ENCODE measurements at places on chromosomes 11 and 22.

DNA sequence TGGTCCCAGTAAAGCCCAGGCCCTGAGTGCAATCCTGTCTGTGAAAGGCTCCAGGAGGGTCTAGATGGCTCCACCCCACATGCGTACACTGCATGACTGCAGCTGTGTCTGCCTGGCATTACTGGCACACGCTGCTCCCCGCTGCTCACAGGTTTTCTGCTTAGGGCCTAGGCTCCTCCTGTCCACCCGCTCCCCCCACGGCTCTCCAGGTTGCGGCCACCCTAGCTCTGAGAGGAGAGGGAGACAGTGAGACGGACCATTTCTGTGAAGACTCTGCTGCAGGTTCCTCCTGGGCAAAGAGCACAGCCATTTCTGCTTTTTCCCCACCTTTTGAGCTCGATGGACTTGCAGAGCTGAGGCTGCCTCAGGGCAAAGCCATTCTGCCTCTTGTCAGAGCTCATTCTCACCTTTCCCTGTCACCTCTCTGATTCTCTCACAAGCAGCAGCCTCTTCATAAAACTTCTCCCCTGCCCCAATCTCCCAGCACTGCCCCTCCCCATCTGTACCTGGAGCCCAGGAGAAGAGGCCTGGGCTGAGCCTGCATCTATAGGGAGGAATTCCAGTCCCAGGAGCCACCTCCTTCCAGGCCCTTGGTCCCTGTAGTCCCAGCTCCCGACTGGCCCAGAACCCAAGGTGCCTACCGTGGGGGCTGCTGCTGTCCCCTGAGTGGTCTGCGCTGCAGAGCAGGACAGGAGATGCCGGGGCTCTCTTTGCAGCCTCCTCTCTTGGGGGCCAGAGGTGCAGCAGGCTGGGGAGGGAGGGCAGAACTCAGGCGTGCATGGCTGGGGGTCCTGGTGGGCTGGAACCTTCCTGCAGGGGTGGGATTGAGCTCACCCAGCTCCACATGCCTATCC, 433.7 kb upstream of the B3GAT1 start:
- no peak for DNase-seq

DNA sequence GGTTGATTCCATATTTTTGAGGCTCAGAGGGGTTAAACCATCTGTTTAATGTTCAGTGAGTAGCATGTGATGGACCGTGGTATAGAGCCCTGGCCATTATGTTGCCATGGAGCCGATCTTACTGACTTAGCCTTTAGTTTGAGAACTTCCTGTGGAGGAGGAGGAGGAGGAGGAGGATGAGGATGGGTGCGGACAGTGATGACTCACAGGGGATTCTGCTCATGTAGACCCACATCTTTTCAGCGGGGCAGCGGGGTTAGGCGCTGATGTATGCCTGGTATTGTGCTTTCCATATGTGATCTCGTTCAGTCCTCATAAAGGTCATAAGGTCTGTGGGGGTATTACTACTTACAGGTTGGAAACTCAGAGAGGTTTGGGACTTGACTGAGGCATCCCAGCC, 13.9 kb downstream of the STX3 start:
- no peak for DNase-seq

GRCh38 chr11:57599381-57599780, 1.9 kb downstream of the SERPING1 start:
- DNase-seq = no peak

DNA sequence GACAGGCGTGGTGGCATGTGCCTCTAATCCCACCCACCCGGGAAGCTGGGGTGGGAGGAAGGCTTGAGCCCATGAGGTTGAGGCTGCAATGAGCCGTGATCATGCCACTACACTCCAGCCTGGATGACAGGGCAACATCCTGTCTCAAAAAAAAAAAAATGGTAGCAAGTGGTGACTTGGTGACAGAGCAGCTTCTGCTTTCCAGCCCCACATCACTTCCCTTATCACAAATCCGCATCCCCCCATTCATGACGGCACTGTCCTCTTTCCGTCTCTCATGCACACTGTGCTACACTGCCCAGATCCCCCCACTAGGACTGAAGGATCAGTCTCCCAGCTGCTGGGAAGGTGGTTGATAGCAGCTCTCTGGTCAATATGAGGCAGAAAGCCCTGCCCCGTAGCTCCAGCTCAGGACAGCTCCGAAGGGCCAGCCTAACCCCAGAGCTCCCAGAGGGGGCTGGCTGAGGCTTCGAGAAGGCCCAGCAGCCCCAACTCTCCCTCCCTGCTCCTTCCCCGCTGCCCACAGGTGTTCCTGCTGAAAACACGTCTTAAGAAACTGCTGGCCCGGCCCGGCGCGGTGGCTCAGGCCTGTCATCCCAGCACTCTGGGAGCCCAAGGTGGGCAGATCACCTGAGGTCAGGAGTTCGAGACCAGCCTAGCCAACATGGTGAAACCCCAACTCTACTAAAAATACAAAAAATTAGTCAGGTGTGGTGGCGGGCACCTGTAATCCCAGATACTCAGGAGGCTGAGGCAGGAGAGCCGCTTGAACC, 15.9 kb downstream of the PGA5 start:
- DNase-seq = no peak

GRCh38 chr22:24188705-24189248, 7.5 kb downstream of the SUSD2 start:
- DNase-seq = no peak

GRCh38 chr11:45560155-45560912, 105.1 kb downstream of the CHST1 start:
- no peak for DNase-seq

- no peak for DNase-seq
Measured at GRCh38 chr11:65859812-65860277, 388 bp upstream of the MUS81 start.

DNA sequence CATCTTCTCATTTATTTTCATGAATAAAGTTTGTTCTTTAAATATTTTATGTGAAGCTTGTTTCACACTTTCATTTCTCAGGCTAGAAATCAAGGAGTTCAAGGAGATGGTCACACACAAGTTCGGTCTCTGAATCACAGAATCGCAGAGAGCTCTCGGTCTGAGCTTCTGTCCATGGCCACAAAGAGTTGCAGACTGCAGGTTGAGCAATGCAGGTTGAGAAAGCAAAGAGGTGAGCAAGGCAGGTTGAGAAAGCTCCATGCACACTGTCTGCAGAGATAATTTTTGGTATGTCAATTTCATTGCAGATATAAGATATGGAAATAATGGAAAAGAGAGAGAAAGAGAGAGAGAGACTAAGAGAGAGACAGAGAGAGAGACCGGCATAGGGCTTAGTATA, 32.9 kb upstream of the VWA5A start:
- no peak for DNase-seq

DNA sequence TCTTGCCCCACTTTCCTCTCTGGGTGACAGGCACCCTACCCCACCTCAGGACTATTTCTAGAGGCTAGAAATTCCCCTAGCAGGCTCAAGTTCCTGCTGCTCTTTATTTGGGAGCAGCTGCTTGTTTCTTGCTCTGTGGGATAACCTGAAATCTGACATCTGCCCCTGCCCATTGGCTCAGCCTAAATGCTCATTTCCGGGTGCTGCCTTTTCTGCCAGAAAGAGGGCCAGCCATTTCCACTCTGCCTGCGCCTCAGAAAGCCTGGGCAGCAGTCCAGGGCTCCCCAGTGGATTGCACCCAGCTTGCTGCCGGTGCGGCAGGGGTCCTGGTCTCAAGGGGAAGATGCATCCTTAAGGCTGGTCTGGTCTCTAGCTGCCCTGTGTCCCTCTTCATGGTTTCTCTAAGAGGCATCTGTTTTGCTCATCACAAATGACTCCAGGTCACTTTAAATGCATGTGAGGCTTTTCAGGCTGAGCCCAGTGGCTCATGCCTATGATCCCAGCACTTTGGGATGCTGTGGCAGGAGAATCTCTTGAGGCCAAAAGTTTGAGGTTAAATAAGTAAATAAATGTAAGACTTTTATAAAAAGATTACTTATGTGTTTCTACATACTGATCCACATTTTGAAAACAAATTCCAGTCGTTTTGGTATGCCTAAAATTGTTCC, 10.3 kb upstream of the PNPLA5 start:
- DNase-seq = peak; percentile 94

- DNase-seq = no peak
Measured at GRCh38 chr11:118437208-118438125, 1.2 kb downstream of the KMT2A start.

DNA sequence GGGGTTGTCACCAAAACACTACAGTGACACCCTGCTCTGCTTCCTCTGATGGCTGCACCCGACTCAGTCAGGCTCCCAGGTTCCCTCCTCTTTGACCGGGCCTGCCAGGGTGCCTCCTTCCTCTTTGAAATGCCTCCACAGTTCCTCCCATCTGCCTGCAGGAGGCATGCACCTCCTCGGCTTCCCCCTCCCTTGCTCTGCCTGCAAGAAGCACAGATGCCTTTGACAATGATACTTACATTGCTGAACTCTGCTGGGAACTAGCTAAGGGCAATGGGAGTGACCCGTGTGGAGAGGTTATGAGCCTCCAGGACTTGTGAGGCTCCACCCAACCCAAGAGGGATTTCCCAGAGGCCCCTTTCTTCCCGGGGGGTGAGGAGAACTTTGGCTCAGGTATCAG, 674.1 kb downstream of the OPCML start:
- peak; percentile 16 for DNase-seq

DNA sequence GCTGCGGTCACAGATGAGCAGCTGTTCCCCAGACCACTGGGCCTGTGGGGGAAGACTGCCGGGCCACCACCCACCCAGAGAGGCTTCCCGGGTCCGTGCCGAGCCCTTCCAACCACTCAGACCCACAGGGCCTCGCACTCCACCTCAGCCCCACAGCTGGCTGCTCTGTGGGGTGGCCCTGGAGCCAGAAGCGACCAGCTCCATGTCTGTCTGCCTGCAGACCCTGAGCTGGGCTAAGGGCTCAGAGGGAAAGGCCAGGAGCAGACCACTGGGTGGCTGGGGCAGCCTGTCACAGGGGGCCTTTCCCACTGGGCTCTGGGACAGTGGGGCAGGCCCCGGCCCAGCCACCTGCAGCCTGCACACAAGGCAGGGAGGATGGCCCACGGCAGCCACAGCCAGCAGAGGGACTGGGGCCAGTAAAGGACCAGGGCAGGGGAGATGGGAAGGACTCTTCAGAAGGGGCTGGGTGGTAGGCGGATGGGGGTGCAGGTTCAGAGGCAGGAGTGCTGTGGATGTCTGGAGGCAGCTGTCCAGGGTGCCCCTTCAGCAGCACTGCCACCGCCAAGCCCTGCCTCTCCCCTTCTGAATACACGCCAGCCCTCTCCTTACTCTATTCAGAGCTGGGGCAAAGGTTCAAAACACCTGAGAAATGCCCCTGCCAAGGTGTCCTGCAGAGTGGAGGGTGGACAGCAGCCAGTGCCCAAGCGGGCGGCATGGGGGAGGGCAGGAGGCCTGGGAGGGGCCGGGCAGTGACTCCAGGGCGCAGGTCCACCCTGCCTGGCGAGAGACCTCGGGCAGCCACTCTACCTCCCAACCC, 32.2 kb downstream of the GNB1L start:
- DNase-seq = no peak

DNA sequence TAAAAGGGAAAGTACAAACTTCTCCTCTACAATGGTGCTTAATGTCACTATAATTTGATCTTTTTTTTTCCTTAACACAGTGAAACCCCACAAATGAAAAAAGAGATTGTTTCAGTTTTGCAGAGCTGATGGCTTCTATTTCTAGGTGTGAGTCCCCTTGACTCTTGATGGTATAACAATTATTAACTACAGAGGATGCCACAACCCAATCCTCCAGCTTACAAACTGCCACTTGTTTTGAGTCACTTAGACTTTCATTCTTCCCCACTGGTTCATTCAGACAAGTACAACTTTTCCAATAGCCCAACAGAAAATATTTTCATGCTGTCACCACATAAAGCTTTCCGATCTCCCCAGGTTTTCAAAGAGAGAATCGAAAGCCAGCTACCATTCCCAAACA, 812.2 kb downstream of the LRRC4C start:
- no peak for DNase-seq

DNA sequence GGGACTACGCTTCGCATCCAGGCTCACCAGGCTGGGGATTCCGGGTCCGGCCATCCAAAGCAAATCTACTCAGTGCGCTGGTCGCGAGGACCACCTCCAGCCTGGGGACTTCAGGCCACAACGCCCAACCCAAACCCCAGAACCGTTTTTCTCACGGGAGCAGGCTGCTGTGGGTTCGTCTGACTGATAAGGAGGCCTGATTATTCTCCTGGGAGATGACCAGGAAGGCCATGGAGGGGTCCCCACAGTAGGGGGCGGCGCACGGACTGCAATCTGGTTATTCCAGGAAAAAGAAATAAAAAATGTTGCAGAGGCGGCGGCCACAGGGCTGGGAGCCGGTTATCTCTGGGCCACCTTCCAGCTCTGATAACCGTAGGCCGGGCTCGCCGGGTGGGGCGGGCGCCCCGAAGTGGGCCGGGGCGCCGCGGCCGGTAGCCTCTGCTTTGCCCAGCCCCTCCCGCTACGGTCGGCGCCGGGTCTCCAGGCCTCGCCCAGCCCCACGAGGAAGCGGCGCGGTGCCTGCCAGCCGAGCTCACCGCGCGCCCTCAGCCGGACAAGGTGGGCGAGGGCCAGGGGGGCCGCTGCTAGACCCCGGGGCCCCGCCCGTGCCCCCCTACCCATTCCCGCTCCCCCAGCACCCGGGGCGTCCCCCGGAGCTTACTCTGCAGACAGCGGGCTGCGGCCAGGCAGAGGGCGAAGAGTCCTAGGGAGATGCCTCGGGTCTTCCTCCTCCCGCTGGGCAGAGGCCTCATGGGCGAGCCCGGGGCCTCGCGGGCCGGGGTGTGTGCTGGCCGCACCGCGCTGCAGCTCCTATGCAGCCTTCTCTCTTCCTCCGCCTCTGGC, 446 bp downstream of the VSTM5 start:
- no peak for DNase-seq

GRCh38 chr11:47111318-47111804, 65.3 kb downstream of the ARFGAP2 start:
- no peak for DNase-seq

- DNase-seq = no peak
Measured at GRCh38 chr11:97557399-97557798, 1167.6 kb downstream of the JRKL start.

GRCh38 chr22:47065756-47066615, 303.5 kb downstream of the TBC1D22A start:
- no peak for DNase-seq

DNA sequence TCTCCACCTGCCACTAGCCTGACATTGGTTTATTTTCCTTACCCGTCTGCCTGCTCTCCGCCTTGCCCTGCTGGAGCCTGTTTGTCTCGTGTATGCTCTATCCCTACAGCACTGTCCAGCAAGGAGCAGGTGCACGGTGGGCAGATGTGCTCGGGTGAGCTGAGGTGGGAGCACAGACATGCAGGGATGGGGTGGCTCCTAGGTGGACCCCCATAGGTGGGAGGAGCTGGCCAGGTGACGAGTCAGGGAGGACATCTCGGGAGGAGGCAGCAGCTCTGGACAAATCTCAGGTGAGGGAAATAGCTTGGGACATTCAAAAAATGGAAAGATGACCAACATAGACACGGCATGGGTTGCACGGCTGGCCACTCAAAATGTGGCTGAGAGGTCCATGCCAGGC, 89.2 kb upstream of the SHANK2 start:
- no peak for DNase-seq

GRCh38 chr11:66426314-66426713, 5.5 kb downstream of the NPAS4 start:
- DNase-seq = no peak

GRCh38 chr22:38866024-38866398, 6.0 kb downstream of the CBX6 start:
- no peak for DNase-seq

GRCh38 chr11:103928040-103928801, 108.2 kb upstream of the DDI1 start:
- no peak for DNase-seq

GRCh38 chr11:120316880-120317688, 8.0 kb upstream of the TLCD5 start:
- no peak for DNase-seq

- peak; percentile 23 for DNase-seq
Measured at GRCh38 chr22:40605761-40606160, 30.8 kb downstream of the MRTFA start.

- DNase-seq = no peak
Measured at GRCh38 chr22:37060801-37061610, 9.5 kb downstream of the KCTD17 start.

Measured in HFFc6 (cell line).